ENCODE measurements at places on chromosomes 13 and 19. TPM values are rescaled to one million over a fixed set of nuclear protein-coding genes. Genes with fewer than 3 reads are reported as not detected.

TTC9B gene
- 0.63 TPM for total RNA-seq

DNA sequence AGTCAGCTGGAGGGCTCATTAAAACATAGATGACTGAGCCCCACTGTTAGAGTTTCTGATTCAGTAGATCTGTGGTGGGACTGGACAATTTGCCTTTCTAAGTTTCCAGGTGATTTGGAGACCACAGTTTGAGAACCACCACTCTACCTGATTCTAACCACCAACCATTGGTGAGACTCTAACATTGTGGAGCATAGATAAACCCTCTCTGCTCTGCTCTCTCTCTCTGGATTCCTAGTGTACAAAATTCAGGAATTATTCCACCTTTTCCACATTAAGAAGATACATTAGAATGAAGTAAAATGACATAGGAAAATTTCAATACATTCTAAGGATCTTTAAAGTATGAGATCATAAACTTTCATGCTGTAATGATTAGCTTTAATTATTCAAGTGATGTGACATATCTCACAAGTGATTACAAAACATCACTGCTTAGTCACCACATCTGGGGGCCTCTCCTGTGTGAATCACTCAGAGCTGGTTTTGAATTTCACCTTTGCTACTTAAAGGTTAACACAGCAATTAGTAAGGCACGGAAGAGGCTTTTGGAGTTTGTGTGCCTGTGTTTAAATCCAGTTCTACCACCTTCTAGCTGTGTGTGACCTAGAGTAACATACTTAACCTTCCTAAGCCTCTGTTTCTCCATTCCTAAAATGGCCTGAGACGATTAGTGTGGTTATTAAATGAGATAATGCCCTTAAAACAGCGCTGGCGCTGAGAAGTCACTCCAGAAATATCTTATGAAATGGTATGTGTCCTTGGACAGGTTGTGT is 78.5 kb upstream of the NBEA start:
- DNase-seq, result no peak

VSTM1 gene
- total RNA-seq, result not detected

DNA sequence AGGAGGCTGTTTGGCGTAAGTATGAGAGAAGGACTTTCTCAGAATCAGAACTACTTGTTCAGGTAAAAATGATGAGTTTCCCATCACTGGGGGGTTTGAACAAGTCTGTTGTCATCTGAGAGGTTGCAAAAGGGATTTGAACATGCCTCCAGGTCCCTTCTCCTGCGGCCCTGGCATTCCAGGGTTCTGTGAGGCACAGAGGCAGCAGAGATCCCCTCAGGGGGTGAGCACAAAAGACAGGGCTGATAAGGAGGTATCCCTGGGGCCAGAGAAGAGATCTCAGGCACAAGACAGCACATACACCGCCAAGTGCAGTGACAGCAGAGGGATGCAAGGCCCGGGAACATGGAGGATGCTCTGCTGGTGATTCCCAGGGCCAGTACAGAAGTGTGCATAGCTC is 275.8 kb upstream of the TSHZ3 start:
- no peak for DNase-seq

RASAL3 gene
- total RNA-seq, result 1.9 TPM

- DNase-seq, result no peak
Measured at GRCh38 chr19:56101746-56102535, 19.2 kb downstream of the ZNF787 start.

DNA sequence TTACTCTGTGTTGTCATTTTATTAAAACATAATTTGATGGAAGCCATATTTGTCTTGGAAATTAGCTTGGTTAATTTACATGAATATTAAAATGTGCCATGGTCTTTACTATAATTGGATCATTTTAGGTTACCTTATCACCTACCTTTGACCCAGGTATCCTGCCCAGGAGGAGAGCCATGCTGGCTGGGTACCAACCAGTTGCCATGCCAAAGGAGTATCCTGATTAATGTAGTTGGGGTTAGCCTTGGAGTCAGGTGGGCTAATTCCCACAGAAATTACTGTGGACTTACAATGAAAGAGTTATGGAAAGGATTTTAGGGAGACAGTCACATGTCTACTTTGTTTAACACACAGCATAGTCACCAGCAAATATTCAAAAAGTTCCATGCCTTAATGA is 32.0 kb downstream of the NDFIP2 start:
- DNase-seq, result no peak

GRCh38 chr13:32228330-32229041 is 86.7 kb downstream of the ZAR1L start:
- DNase-seq, result peak; percentile 36

RAX2 gene
- total RNA-seq, result not detected

GRCh38 chr13:88979465-88980175 is 1308.4 kb downstream of the SLITRK5 start:
- peak; percentile 24 for DNase-seq

LGALS7B gene
- 2.4 TPM for total RNA-seq

DNA sequence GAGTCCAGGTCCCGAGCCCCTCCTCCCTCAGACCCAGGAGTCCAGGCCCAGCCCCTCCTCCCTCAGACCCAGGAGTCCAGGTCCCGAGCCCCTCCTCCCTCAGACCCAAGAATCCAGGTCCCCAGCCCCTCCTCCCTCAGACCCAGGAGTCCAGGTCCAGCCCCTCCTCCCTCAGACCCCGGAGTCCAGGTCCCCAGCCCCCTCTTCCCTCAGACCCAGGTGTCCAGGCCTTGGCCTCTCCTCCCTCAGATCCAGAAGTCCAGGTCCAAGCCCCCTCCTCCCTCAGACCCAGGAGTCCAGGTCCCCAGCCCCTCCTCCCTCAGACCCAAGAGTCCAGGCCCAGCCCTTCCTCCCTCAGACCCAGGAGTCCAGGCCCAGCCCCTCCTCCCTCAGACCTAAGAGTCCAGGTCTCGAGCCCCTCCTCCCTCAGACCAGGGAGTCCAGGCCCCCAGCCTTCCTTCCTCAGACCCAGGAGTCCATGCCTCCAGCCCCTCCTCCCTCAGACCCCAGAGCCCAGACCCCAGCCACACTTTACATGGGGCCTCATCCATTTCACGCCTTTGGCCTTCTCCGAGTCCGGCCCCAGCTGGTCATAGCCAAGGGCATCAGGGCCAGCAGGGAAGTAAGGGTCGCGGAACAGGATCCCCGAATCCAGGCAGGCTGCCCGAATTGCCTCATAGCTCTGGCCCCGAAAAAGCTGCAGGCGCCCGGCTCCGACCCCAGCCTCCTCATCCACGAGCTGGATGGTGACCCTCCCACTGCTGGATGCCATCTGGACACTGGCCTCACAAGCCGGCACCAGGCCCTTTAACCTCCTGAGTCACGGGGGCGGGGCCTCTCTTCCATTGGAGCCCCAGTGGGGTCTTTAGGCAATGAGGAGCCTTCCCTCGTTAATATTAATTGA is 628 bp downstream of the CAPN12 start:
- peak; percentile 18 for DNase-seq

GRCh38 chr19:51559240-51559639 is 11.8 kb upstream of the ZNF175 start:
- DNase-seq, result no peak

DNA sequence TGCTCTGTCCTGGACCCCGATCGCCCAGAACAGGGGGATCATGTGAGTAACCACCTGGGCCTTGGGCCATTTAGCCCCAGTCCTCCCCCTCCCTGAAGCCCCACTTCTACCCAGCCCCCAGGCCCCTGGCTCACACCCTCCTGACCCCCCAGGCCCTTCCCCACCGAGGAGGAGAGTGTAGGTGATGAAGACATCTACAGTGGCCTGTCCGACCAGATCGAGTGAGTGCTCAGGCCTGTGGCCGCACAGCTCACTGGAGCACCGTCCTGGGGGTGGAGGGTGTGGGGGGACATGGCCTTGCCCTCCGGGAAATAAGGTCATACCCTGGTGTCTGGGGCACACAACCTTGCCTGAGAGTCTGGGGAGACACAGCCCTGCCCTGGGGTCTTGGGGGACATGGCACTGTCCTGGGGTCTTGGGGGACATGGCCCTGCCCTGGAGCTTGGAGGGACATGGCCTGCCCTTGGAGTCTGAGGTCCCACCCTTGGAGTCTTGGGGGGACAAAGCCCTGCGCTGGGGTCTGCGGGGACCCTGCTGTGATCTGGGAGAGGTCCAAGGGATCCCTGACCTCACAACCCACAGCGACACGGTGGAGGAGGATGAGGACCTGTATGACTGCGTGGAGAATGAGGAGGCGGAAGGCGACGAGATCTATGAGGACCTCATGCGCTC is 49.3 kb downstream of the VAV1 start:
- DNase-seq, result no peak

IL17D gene
- 2.3 TPM for total RNA-seq

PDCD2L gene
- total RNA-seq, result 56.6 TPM

DNA sequence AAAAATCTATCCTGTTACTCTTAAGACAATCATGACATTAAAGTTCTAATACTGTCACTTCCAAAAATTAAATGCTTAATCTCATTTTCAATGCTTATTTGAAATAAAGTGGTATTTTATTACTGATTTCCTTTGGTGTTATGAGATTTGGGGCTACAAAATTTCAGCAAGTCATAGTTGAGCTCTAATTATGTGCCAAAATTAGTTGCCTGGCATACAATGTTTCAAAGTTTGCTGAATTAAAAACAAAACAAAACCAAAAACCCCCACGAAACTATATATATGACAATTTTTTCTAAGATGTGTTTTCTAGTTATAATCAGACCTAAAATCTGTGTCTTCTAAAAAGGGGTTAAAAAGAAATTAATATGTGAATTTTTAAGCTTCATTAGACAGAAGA is 62.2 kb downstream of the KCNRG start:
- no peak for DNase-seq

GRCh38 chr13:108700422-108701170 is 71.2 kb downstream of the MYO16 start:
- DNase-seq, result peak; percentile 6

ZNF83 gene
- 20.6 TPM for total RNA-seq

GRCh38 chr13:73955977-73956500 is 178.2 kb downstream of the KLF12 start:
- no peak for DNase-seq

GRCh38 chr19:42288881-42289555 is 12.9 kb upstream of the PRR19 start:
- no peak for DNase-seq

- DNase-seq, result no peak
Measured at GRCh38 chr13:45398877-45399276, 19.3 kb downstream of the SLC25A30 start.

DNA sequence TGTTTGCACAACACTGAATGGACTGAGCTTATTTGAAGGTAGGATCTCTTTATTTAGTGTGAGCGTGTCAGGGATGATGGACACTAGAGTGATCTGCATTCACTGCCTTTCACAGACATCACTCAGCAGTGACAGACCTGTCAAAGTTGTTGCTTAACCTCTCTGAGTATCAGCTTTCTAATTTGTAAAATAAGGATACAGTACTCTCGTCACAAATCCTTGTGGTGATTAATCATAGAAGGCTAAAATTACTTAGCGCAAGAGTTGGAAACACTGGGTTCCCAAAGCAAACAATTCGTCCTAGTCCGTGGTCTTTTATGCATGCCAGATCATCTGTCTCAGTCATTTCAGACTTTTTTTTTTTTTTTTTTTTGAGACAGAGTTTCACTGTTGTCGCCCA is 16.6 kb downstream of the CARD8 start:
- DNase-seq, result no peak

- no peak for DNase-seq
Measured at GRCh38 chr13:98582947-98583346, 6.0 kb upstream of the STK24 start.

TPTE2 gene
- total RNA-seq, result not detected

DNA sequence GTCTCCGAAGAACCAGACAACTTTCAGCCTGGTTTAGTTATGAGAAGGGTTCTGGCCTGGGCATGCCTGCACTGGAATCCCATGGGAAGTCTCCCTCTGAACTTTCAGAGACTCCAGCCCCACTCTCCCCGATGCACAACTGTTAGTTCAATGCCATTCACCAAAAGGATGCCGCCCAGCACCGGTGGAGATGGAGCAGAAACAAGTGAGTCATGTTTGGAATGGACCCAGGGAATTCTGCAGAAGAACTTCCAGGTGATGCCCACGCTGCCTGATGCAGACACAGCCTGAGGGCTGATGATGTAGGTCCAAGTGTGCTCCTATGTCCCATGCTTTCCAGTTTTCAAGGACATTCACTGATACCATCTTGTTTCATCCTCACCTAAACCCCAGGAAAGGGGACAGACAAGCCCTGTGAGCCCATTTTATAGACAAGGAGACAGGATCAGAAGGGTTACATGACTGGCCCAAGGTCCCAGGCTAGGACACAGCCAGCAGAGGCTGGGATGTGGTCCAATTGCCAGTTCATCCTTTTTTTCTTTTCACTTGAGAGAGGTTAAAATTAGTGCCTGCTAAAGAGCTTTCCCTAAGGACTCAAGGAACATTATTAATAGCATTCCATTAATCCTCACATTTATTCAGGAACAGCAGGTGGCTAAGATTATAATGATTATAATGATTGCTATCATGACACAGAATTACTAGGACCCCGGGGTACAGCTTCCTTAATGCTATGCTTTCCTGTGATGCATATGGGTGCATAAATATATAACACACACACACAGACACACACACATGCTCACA is 39.5 kb downstream of the SIAH3 start:
- DNase-seq, result no peak

TEX29 gene
- not detected for total RNA-seq

TMEM272 gene
- 0.35 TPM for total RNA-seq

DNA sequence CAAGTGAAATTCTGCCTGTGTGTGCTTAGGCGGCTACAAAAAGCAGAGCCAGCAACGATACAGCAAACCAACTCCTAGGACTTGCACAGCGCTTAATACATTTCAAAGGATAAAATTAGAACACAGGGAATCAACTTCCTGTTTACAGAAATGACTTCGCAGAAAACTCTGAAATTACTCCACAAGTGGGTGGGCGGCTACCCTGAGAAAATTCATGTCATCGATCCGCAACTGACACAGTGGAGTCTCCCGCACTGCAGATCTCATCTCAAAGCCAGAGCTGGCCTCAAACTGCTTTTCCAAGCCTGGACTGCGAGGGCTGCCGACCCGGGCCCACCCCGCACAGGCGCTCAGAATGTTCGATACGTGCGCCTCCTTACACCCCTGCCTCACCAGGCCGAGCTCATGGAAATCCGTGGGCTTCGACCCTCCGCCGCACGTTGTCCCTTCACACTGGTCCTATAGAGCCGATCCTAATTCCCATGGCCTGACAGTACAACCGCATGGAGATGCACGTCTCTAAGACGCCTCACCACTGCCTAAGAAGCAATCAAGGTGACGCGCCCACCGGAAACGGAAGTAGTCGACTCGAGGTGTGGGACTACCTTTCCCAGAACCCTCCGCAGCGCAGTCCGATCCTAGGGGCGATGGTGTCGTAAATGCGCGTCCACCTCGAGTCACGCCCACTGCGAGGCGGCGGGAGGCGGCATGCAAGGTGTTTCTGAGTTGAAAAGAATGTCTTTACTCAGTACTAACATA is at the start of gene ZNF229:
Gene ZNF229, minus strand, starts transcription at position 557 of the 759 bp plus-strand sequence. CDS start 5,625 bp downstream, outside the sequence.
- DNase-seq, result peak; percentile 99

GRCh38 chr13:20388184-20388583 is 137.5 kb downstream of the CRYL1 start:
- no peak for DNase-seq

DNA sequence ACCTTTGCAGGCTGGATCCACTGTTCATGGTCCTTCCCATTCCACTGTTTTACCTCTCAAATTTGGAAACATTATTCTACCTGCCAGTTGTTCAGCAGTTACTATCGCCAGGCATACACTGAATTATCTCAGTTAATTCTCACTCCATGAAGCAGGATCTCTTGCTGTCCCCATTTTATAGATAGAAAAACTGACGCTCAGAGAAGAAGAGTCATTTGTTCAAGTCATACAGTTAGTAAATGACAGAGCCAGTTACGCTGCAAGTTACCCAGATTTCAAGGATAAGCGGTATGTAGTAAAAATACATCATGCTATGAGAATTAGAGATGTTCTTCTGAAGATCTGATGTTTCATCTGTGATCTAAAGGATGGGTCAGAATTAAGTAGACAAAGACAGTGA is 40.2 kb upstream of the IGSF23 start:
- no peak for DNase-seq

IZUMO4 gene
- 2.2 TPM for total RNA-seq

Measured in GM23338 (cell line).